ENCODE measurements at places on chromosomes 5 and 9.

DNA sequence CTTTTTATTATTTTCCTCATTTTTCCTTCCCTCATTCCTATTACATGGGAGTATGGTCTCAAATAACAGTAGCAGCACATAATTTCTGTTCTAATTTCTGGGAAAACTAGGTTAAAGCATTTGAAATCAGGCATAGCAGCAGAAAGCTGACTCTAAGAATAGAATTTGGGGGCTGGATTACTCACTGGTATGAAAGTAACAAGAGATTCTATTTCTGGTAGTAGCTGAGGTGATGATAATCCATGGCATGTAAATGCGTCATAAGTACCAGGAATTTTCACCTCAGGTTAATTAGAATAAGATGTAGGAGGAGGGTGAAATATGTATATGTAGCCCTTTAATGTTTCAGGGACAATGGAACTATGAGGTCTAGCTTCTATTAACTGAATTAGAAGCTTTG lies 662.0 kb downstream of the PTPRD start:
- no peak for DNase-seq

DNA sequence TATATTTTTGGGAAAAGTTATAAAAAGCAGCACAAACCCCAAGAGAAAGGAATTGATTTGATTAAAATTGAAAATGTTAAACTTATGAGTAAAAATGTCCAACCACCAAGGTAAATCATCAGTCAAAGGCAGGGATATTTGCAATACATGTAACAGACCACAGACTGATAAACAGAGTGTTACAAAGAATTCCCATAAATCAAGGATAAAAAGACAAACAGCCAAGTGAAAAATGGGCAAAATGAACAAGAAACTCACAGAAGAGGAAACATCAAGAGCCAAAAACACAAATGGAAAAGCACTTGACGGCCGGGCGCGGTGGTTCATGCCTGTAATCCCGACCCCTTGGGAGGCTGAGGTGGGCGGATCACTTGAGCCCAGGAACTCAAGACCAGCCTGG lies 81.3 kb upstream of the HRH2 start:
- DNase-seq = no peak

- no peak for DNase-seq
These were observed 62.4 kb downstream of the ERGIC1 start for GRCh38 chr5:172896465-172896864.

GRCh38 chr5:142807372-142807911 lies 37.3 kb downstream of the ARHGAP26 start:
- no peak for DNase-seq

DNA sequence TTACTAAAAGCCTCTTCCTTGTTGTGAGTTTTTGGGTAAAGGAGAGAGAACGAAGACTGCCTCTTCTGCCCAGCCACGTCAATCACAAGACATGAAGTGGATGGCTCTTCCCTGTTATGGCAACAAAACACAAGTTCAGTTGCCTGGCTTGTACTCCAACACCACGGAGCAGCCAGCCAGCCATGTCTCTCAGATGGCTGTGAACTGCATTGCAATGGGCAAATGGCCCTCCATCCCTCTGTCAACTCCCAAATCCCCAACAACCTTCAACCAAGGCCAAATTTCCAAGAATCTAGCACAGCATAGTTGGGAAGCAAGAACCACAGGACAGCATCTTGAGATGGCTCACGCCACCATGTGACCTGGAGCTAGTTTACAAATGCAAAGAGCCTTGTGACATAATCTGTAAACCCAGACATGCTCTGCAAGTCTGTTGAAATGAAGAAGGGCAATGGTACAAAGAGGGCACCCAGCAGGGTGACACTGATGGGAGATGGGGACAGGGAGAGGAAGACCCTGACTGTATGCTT lies 53.9 kb downstream of the ZNF366 start:
- DNase-seq = no peak

GRCh38 chr9:137272241-137273094 lies 5.1 kb upstream of the TOR4A start:
- DNase-seq = no peak

- DNase-seq = peak; percentile 22
These were observed 174.5 kb upstream of the SLC12A2 start for GRCh38 chr5:127909066-127909465.

DNA sequence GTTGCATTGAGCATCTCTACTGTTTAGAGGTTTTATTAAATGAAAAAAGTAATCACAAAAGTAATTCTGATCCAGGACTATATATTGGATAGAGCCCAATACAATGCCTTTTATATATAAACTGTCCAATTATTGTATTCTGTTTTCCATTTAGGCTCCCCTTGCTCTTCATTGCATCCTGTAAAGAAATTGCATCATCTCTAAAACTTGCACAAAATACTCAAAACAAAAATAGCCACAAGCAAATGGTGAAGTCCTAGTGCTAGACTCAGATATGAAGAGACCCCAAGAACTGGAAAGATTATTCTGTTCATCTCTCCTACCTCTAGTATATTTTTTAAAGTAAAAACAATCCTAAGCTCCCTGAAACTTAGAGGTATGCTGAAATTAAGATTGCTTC lies 195.8 kb downstream of the NNT start:
- no peak for DNase-seq

DNA sequence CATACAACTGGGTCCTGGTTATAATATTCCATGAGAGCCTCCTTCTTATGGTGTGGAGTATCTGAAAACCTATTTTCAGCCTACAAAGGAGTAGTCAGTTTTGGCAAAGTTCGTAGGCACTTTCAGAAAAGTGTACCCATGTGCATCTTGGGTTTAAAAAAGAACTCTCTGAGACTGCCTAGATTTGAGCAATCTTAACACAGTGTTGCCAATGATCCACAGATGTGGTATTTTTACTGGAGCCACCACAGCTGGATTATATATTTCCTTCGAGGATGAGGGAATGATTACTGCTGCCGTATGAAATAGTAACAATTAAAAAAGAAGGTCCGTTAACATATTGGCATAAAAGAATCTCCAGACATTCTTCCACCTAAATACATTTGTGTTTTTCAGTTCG lies 1.1 kb downstream of the PALM2AKAP2 start:
- DNase-seq = no peak

DNA sequence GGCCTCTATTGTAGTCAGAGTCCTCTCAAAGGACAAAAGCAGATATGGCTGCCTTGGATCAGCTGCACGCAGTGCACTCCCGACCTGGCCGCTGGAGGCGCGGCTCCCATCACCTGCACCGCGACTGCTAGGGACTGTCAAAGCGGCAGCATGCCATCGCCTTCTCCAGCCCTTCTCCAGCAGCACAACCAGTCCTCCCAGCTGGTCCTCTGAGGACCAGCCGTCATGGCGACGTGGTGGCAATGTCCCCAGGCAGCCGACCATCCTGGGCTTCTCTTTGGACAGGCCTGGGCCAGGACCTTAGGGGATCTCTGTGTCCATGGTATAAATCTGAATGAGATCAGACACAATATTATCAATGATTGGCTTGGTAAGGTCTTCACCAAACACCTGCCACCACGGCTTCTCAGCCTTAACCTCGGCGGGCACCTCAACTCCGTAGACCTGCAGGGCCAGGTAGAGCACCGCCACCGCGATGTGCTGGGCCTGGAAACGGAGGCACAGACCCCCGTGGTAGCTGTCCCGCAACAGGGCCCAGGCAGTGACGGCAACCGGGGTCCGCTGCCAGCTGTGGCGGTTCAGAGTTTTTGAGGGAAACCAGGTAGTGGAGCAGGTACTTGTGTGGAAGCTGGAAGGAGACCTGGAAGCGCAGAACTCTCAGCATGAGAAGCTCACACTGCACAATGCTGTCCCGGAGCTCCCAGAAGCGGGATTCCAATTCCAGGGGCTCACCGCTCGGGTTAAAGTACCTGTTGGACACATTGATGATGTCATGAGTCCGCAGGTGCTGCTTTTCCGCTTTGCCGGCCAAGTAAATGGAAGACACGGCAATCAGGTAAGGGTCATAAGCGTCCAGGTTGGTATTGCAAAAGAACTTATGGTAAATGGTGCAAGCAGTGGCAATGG lies 8.5 kb downstream of the DUSP1 start:
- no peak for DNase-seq

DNA sequence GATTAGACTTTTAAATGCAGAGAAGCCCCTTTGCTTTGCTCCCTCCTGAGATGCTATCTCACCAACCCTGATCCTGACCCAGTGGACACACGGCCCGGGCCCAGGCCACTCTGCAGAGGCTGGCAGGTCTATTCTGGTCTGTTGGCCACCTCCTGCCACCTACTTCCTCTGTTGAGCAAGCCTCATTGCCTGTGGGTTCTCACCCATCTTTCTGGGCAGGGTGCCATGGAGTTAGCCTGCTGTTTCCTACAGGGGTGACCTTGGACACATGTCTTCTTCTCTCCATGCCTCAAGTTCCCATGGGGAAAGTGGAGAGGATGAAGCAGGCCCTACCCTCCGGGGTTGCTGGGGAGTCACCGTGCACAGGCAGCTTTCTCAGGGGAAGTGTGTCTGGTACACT lies 266.2 kb upstream of the IRX1 start:
- no peak for DNase-seq

- DNase-seq = no peak
These were observed 128.6 kb upstream of the ELL2 start for GRCh38 chr5:96090215-96090614.

GRCh38 chr5:64685866-64686265 lies 4.4 kb upstream of the SHISAL2B start:
- no peak for DNase-seq

DNA sequence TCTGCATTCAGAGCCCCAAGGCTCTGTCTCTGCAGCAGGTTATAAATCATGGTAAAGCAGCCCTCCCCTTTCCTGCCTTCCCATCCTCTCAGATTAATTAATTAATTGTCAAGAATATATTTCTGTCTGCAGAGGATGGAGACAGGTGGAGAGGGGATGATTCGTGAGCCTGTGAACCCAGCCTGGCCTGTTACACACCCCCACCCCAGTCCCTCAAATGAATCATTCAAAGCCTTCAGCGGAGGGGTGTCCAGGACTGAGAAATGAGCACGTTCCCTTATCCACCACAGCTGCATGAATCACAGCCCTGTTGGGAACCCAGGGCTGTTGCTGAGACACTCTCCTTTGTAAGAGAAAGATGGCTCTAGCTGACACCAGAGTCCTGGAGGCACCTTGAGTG lies 56.0 kb downstream of the NIPAL4 start:
- no peak for DNase-seq

DNA sequence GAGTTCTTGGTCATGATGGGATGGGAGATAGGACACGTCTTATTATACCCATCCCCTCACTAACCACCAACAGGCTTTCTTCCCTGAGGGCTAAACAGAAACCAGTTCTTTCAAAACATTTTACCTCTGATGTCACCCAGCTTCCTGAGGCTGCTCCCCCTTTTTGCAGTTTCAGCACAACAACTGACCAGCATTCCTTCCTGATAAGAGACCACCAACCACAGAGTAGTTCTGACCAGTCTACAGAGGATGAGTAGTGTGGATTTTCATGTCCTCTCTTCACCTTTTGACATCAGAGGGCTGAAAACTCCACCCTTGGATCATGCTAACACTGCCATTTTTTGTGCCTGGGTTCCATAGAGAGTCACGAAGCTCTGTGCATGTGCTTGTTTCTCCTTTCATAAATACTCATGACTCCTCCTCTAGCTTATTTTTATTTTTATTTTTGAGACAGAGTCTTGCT lies 82.6 kb downstream of the OSTF1 start:
- no peak for DNase-seq

- no peak for DNase-seq
These were observed 18.3 kb downstream of the MARCHF3 start for GRCh38 chr5:127011961-127012644.

DNA sequence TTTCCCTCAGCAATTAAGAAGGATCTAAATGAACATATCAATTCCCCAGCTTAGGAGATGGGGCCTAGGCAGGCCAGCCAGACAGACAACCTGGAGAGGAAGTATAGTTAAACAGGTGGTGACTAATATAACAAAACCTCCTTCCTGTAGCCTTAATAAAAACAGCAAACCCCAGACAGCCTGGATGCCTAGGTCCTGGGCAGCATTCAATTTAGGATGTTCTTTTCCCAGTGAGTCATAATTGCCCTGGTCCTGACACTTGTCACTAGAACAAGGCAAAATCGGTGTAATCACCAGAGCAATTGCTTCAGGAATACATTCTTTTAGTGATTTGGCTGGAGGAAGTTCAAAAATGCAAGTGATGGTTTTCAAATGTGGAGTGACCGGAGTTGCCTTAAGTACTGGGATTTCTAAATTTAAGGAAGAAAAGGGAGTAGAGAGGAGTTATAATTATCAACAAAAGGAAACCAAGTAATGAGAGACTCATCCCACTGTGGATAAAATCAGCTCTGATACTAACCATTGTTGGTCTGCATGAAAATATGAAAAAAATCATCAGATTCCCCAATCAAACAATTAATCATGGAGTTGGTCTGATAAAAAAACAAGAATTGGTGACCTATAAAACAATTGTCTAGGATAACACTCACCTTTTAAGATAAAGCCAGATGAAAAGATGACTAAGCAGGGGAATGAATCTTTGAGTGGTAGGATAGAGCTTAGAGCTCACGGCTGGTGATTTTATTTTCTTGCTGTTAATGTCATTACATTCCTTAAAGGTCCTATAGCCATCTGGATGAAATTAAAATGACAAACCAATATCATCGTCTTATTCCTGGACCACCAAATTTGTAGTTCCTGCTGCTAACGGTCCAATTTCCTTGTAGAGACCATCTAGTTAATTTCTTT lies 39.0 kb upstream of the TARS1 start:
- no peak for DNase-seq

- DNase-seq = no peak
These were observed 157.8 kb upstream of the PRR16 start for GRCh38 chr5:120306303-120306702.

GRCh38 chr9:37283730-37284325 lies 138.7 kb upstream of the GRHPR start:
- DNase-seq = no peak

- no peak for DNase-seq
These were observed 359.5 kb downstream of the CETN3 start for GRCh38 chr5:90050103-90050502.

GRCh38 chr9:97851446-97851883 lies 1.6 kb upstream of the FOXE1 start:
- no peak for DNase-seq

- no peak for DNase-seq
These were observed 713.6 kb downstream of the TLE4 start for GRCh38 chr9:80285326-80285725.

DNA sequence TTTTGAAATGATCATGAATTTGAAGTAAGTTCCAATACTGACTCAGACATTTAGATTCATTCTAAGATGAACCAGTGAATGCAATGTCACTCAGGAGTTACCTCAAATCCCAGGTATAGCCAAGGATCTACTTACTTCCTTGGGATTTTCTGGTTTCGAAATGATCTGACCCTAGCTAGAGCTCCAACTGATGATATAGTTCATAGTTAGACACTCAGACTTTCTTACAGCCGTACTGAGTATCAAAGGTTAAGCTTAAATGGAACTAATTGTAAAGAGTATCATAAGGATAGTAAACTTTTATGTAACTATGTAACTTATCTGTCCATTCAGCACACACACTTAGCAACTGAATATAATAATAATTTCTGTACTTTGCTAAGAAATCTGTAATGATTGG lies 84.0 kb upstream of the FSD1L start:
- no peak for DNase-seq
